ENCODE measurements at places on chromosomes 3 and 15.

GRCh38 chr15:75531041-75531450 is 48.1 kb downstream of the PTPN9 start:
- no peak for DNase-seq

DNA sequence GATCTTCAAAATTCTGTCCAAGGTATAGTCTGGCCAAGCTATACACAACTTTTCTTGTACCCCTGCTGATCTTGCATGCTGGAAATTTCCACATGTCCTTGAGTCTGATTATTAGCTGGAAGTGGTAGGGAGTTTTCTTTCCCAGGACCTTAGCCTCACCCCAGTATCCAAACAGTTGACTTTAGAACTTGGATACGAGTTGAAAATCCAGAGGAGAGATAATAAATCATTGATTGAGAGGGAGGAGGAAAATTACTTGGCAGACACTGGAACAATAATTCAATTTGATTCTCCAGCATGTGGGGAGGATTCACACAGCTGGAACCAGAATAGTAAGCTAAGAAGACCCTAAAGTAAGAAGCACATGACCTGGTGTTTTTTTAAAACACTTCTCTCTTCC is 116.4 kb downstream of the IL5RA start:
- no peak for DNase-seq

- DNase-seq, result no peak
Measured at GRCh38 chr3:178536211-178537079, at the start of gene KCNMB2. KCNMB2 (plus strand) TSS chr3:178536436.

GRCh38 chr3:123503203-123503602 is 54.3 kb upstream of the ADCY5 start:
- no peak for DNase-seq

DNA sequence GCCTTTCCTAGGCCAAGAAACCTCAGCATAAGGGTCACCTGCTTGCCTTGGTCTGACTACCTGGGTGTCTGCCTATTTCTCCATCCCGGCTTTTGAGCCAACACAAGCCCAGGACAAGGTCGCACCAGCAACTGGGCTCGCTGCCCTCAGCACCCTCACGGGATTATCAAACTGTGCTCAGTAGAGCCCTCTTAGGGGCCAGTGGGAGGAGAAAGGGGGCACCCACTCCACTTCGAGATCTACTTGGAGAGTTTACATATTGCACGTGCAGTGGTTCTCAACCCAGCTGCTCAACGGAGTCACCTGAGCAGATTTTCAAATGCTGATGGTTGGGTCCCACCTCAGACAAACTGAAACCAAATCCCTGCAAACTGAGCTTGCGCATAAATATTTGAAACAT is 31.1 kb downstream of the TSPAN3 start:
- no peak for DNase-seq

DNA sequence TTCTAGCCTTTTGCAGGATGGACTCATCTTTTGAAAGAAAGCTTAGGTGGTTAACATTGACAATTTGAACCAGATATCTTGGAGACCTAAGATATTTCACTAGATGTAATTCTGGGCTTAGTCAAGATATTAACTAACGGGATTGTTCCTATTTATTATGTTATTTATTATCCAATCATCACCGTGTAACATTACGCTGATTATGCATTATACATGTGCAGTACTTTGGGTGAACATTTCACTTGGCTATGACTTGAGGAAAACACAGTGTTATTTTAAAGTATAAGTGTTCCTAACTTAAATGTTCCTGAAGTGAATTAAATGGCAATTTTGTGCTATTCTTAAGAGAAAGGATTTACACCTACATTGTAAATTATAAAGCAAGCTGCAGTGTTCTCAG is 574.5 kb upstream of the KCNMB2 start:
- DNase-seq, result no peak

GRCh38 chr3:111299192-111299615 is 227.6 kb downstream of the NECTIN3 start:
- DNase-seq, result no peak

DNA sequence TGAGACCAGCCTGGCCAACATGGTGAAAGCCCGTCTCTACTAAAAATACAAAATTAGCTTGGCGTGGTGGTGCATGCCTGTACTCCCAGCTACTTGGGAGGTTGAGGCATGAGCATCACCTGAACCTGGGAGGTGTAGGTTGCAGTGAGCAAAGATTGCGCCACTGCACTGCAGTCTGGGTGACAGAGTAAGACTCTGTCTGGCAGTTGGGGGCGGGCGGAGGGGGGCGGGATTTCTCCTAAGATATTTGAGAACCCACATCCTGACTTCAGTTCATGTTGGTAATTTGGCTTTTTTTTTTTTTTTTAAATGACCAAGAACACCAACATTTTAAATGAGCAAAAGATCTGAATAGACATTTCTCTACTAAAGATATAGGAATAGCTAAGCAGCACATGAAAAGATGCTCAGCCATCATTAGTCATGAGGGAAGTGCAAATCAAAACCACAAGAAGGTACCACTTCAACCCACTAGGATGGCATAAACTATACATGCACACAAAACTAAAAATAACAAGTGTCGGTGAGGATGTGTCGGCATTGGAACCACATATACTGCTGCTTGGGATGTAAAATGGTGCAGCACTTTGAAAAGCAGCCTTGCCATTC is 75.6 kb upstream of the LMOD3 start:
- DNase-seq, result peak; percentile 61

- DNase-seq, result no peak
Measured at GRCh38 chr3:147945968-147946519, 536.9 kb downstream of the ZIC1 start.

DNA sequence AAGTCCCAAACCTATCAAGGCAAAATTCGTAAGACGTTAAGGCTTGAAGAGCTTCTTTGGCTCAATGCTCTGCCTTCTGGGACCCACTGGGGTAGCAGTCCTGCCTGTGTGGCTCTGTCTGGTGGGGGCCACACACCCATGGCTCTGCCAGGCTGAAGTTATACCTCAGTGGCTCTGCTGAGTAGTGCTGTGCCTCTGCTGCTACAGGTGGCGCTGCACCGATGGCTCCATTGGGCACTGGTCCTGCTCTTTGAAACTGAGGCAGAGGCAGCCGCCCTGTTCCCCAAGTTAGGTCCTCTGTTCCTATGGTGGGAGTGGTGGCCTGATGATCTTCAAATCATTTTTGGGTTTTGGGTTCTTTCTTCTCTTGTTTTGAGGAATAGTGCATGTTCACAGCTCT is 68.0 kb upstream of the AP4E1 start:
- DNase-seq, result no peak

Measured in CD8-positive, alpha-beta memory T cell (primary cell).